ENCODE measurements at places on chromosomes 13 and 19.

DNA sequence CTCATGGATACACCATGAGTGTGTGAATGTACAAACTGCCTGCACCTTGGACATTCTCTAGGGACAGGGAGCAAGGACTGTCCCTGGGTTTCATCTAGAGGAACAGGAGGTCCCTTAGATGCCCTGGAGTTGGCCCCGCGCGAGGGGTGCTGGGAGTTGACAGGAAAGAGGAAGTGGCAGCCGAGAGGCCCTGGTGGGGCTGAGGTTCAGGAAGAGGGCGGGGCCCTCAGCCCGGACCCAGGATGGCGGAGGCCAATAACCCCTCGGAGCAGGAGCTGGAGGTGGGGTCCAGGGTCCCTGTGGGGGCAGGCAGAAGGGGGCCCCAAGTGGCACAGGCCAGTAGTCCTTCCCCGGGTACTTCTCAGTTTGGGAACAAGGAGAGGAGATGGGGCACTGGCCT is 6.9 kb downstream of the PKN1 start:
- peak; percentile 75 for DNase-seq

DNA sequence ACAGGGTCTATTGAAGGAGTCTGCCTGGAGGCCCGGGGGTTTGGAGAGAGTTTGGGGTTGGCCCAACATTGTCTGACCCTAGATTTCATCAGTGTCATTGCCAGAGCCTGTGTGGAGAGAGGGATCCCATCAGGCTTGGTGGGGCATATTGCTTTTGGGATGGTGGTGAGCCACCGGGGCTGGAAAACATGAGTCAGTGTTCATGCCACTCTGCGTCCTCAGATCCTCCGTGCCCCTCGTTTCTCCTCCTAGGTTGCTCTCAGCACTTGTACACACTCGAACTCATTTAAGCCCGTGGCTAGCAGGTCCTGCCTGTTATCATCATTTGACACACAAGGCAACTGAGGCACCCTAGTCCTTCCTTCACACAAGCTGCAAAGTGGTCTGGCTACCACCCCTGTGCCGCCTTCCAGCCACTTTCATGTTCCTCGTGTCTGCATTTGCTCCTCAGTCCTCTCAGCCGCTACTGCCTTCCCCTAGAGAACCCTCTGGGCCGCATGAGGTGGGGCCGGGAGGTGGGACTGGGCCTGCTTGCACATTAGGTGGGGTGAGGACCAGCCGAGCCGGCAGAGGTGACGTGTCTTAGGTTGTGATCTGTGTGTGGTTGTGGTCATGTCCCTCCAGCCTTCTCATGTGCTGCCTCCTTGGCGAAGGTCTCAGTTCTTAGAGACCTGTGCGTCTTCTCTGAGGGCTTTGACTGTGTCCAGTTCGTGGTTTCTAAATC is 3.6 kb downstream of the NACC1 start:
- DNase-seq: no peak

GRCh38 chr13:31052478-31052877 is 109.2 kb downstream of the HSPH1 start:
- no peak for DNase-seq

- DNase-seq: no peak
These were observed 3.5 kb downstream of the PNMA8B start for GRCh38 chr19:46491975-46492682.

DNA sequence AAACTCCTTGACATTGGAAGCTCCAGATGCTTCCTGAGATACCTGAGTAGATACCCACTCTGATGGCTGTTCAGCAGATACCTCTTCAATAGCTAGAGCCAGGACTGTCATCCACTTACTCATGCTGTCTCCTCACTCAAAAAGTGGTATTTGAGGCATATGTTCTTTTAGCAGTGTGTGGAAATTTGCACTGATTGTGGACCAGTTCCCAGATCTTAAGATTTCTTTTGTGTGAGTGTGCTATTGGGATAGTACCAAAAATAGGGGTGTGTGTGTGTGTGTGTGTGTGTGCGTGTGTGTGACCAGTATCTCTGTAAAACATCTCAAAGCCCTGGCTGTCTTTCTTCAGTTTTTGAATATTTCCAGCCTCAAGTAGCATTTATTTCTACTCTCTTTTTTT is 108.3 kb downstream of the SLITRK5 start:
- no peak for DNase-seq

DNA sequence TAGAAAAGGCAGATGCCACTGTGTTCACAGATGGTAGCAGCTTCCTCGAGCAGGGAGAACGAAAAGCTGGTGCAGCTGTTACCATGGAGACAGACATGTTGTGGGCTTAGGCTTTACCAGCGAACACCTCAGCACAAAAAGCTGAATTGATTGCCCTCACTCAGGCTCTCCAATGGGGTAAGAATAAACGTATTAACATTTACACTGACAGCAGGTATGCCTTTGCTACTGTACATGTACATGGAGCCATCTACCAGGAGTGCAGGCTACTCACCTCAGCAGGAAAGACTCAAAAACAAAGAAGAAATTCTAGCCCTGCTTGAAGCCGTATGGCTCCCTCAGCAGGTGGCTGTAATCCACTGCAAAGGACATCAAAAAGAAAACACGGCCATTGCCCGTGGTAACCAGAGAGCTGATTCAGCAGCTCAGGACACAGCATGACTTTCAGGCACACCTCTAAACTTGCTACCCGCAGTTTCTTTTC is 197.7 kb downstream of the ZNF737 start:
- DNase-seq: no peak

DNA sequence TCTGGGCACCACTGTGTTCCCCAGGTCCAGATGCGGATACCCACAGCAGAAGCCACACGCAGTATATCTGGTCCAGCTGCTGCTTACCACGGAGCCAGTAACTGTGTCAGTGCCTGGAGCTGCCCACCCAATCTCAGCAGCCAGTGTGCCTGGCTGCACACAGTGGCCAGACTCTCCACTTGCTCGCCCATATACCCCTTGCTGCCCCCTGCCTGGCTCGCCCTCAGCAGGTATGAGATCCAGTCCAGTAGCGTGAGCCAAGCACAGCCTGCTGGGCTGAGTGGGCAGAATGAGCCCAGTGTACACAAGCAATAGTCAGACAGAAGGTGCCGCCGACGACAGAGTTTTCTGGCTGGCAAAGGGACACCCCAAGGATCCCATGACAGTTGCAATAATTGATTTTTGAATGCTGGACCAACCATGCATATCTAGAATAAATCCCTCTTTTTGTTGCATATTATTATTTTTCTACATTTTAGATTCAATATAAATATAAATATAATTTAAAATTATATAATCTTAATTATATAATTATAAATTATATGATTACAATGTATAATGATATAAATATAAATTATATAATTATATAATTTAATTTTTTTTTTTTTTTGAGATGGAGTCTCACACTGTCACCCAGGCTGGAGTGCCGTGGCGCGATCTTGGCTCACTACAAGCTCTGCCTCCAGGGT is 918.8 kb upstream of the MIR17HG start:
- DNase-seq: no peak

DNA sequence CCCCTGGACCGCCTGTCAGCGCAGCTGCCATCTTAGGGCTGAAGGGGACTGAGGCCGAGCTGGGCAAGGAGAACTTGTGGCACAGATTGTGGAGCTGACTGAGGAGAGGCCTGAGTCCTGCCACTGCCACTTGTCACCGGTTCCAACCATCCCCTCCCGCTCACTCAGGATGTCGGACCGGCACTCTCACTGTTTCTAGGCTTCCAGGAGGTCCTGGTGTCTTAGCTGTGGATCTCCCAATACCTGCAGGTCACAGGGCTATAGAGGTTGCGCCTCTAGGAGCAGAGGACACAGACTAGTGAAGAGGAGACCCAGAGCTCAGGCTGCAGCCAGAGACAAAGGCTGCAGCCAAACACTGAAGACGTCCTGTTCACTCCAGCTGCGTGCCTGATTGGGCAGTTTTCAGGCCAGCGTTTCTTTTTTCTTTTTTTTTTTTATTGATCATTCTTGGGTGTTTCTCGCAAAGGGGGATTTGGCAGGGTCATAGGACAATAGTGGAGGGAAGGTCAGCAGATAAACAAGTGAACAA is 15.3 kb upstream of the ZNF486 start:
- DNase-seq: no peak

- DNase-seq: no peak
These were observed 4.8 kb upstream of the ZNF253 start for GRCh38 chr19:19860756-19861390.

- DNase-seq: peak; percentile 80
These were observed 958 bp downstream of the JUND start for GRCh38 chr19:18280247-18281081.

- no peak for DNase-seq
These were observed 6.1 kb downstream of the MKNK2 start for GRCh38 chr19:2044709-2045500.

DNA sequence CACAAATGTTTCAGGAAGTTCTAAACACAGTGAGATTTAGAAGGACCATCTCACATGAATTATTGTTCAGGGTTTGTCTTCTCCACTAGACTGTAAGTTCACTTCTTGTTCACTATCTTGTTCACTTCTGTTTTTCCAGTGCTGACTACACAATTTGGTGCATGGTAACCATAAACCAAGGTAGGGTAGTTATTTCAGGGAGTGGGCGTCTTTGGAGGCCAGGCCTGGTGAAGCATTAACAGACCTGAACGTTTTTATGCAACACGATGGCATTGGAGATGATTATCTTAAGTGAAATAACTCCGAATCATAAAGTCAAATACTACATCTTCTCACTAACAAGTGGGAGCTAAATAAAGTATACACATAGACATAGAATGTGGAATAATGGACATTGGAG is 14.4 kb upstream of the OXGR1 start:
- no peak for DNase-seq

DNA sequence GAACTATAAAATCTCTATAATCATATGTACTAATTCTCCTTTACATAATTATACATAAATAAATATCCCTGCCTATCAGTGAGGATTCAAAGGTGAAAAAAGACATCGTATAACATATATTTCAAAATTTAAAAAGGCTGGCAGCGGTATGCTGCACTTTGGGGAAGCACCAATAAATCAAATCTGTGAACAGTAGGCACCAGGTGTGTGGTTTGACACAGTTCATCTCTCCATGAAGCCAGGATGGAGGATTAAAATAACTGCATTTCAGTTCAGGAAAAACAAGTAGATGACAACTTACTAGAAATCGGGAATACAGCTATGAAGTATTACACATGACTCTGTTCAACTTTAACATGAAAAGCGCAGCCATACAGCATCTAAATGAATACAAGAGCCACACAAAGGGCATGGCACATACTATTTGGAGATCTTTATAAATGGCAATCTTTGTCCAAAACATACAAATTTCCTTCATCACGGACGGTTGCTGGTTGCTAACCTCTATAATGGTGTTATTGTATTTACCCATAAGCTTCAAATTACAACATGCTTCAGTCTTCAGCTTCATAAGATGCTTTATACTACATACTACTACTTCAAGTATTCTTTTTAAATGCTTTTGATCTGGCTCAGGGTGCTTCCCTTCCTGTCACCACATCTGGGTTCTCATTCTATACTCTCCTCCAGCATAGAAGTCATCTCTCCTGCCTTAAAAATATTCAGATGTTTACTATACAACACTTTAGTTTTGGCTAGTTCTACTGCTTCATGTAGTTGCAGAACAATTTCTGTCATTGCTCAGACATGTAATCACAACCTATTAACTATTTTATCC is 128.7 kb downstream of the KLF12 start:
- DNase-seq: no peak

All from activated effector memory CD4-positive, alpha-beta T cell treated with Interleukin-2 at 50 U/mL for 16 hours (primary cell).